Osteoblast (primary cell): ENCODE measurements at places on chromosomes 16 and 17. TPM values are rescaled to one million over a fixed set of nuclear protein-coding genes. Genes with fewer than 3 reads are reported as not detected.

CD300E gene
- total RNA-seq: under 0.01 TPM in 1 of 2 replicates, not detected in the other

PTX4 gene
- total RNA-seq: not detected in 2 replicates

CD300LF gene
- not detected in 2 replicates for total RNA-seq

HOXB5 gene
- total RNA-seq: not detected in 2 replicates

NPIPB2 gene
- total RNA-seq: 1.8 and 4.7 TPM in 2 replicates

MOSMO gene
- 15.2 and 15.9 TPM in 2 replicates for total RNA-seq

- H3K27ac ChIP-seq: no peak overlapping the region
- H3K4me1 ChIP-seq: no peaks in the 10 kb centered on the region
- DNase-seq: no peak
- no peak overlapping the region for H3K4me3 ChIP-seq
Observed at GRCh38 chr16:46717692-46718091, 28.2 kb downstream of the ORC6 start.

DNA sequence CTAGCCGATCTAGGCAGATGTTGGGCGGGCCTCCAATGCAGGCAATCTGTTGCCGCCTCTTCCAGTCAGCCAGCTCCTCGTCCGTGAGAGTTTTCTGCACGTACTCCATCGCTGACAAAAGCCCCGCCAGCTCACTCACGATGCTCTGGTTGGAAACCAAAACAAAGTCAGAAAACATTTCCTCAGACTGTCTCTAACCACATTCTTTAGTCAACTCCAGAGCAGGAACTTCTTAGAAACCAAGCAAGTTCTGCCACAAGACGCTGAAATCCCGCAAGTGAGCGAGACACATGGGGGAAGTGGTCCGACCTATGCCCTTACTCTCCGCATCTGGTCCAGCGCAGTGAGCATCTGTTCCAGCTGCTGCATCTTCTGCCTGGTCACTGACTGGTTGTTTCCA lies 49.1 kb downstream of the STAT5A start:
- DNase-seq: peak; percentile 75
- peak overlapping the region; percentile 61 for H3K27ac ChIP-seq
- H3K4me1 ChIP-seq: peaks cover 14% of the 10 kb centered on the region
- H3K36me3 ChIP-seq: peaks cover 75% of the 10 kb centered on the region

- no peaks in the 10 kb centered on the region for H3K4me1 ChIP-seq
- H3K27me3 ChIP-seq: no peaks in the 10 kb centered on the region
- H3K36me3 ChIP-seq: peaks cover 37% of the 10 kb centered on the region
- no peak for DNase-seq
- H3K4me3 ChIP-seq: no peak overlapping the region
Observed at GRCh38 chr16:71788578-71788977, 20.1 kb downstream of the AP1G1 start.

DNA sequence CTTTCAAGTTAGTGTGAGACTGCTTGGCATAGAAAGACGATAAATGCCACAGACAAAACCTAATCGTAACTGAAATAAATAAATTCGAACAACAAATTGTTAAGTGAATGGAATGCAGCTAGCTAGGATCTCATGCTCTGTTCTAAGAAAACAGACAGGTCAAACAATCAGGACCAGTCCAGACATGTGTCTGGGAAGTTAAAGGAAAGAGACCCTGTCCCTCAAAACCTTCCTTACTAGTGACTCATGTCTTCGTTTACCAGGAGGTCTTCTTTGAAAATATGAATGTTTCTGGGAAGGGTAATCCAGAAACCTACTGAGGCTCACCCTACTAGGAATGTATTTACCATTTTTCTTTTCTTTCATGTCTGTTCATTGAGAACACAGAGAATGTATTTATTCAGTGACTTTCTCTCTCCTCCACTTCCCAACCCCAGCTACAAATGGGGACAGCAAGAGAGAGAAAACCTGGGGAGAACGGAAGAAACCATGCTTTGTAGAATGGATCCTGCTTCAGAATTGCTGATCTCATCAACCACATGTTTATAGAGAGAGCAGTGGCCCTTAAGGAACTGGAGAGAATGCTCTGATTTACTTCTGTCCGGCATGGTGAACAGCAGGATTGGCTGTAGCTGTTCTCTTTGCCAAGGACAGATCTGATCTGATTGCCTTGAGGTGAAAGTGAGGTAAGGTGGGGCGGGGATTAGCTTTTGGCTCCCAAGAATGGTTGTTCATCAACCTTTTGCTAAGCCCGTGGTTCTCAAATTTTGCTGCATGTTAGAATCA lies 39.4 kb upstream of the DHX8 start:
- no peaks in the 10 kb centered on the region for H3K36me3 ChIP-seq
- H3K27me3 ChIP-seq: no peaks in the 10 kb centered on the region
- H3K27ac ChIP-seq: no peak overlapping the region

GRCh38 chr16:22255335-22255734 lies 41.9 kb upstream of the POLR3E start:
- DNase-seq: peak; percentile 48
- H3K4me3 ChIP-seq: no peak overlapping the region
- peaks cover 58% of the 10 kb centered on the region for H3K36me3 ChIP-seq
- H3K27ac ChIP-seq: no peak overlapping the region

GRCh38 chr16:11093572-11094074 lies 149.3 kb downstream of the CLEC16A start:
- H3K36me3 ChIP-seq: no peaks in the 10 kb centered on the region
- no peak overlapping the region for H3K4me3 ChIP-seq
- DNase-seq: no peak

GRCh38 chr17:29791336-29792080 lies 138.5 kb downstream of the SSH2 start:
- no peak overlapping the region for H3K27ac ChIP-seq
- DNase-seq: no peak
- H3K36me3 ChIP-seq: no peaks in the 10 kb centered on the region
- no peaks in the 10 kb centered on the region for H3K27me3 ChIP-seq
- H3K4me3 ChIP-seq: no peak overlapping the region
- H3K4me1 ChIP-seq: no peaks in the 10 kb centered on the region
